ENCODE measurements at places on chromosomes 6 and 20. TPM values are rescaled to one million over a fixed set of nuclear protein-coding genes. Genes with fewer than 3 reads are reported as not detected.

CGA gene
- not detected for total RNA-seq

ADTRP gene
- total RNA-seq = 0.71 TPM

TRIM15 gene
- not detected for total RNA-seq

BMP5 gene
- not detected for total RNA-seq

KIAA0408 gene
- total RNA-seq = 5.6 TPM

SLC52A3 gene
- 0.51 TPM for total RNA-seq

SIGLEC1 gene
- not detected for total RNA-seq

GPX5 gene
- total RNA-seq = not detected

ZNF451 gene
- 6.7 TPM for total RNA-seq

COL10A1 gene
- total RNA-seq = not detected

DSTN gene
- total RNA-seq = 717 TPM

COL11A2 gene
- total RNA-seq = 1.5 TPM

RSPH3 gene
- total RNA-seq = 3.9 TPM

CSNK2B gene
- total RNA-seq = 170 TPM

PPP2R5D gene
- total RNA-seq = 28.9 TPM

FIG4 gene
- total RNA-seq = 3.8 TPM

PTK7 gene
- total RNA-seq = 4.1 TPM

B3GAT2 gene
- 0.05 TPM for total RNA-seq

GTSF1L gene
- total RNA-seq = not detected

MYMX gene
- total RNA-seq = not detected

SLC35B2 gene
- total RNA-seq = 65.1 TPM

NRN1 gene
- total RNA-seq = 1.0 TPM

RIPPLY2 gene
- total RNA-seq = not detected

PLG gene
- total RNA-seq = not detected

SYCP2L gene
- total RNA-seq = 3.9 TPM

ANKS1A gene
- 5.7 TPM for total RNA-seq

ADGRB3 gene
- total RNA-seq = not detected

DLL1 gene
- 0.21 TPM for total RNA-seq
